ENCODE measurements at places on chromosomes 11 and 22.

DNA sequence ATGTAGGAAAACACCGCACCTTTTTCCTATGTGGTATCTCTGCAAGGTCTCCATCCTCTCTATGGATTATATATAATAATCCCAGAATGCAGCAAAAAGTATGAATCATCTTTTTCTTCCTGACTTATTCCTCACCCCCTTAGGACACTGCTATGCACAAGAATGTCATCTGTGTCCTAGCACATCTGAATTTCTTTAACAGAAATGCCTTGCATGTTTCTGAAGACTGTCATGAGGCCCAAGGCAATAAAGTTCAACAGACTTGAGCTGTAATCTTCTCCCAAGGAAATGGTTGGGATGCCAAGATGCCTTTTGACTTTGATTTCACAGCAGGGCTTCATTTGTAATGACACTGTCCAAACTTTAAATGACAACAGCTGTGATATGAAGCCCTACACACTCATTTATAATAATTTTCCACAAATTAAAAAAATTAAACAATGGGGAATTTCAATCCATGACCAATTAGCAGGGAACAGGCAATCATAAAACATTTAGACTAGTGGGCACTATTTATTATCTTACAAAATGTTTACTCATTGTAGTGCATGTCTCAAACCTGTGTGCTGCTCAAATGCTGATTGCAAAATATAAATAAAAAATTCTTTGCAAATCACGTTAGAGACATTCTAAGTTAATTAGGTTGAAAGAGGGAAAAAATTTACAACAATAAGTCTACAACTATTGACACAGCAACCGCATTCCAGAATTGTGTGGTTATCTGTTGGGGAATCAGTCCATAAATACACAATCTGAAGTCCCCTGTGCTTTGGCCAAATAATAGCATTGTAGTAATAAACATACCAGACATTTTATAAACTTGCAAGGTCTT lies 242.3 kb downstream of the SWAP70 start:
- DNase-seq = no peak

DNA sequence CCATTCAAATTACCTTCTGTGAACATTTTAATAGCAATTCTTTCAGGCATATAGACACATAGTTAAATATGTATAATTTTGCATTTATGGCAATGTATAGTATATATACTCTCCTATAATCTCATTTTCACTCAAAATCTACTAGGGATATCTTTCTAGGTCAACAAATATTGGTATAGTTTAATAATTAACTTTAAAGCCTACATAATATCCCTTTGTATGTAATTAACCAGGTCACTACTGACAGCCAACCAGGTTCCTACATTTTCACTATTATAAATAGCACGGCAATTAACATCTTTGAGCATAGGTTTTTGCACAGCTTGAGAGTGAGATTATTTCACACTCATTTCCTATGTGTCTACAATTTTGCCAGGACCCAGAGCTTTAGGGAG lies 15.8 kb downstream of the OR2AG2 start:
- no peak for DNase-seq

GRCh38 chr22:23033116-23033905 lies 37.0 kb upstream of the GNAZ start:
- DNase-seq = no peak

GRCh38 chr11:126332221-126332711 lies 23.2 kb upstream of the ST3GAL4 start:
- no peak for DNase-seq

- no peak for DNase-seq
Measured at GRCh38 chr11:1896923-1897322, 5.2 kb upstream of the PRR33 start.

GRCh38 chr22:31947296-31947695 lies 3.0 kb downstream of the YWHAH start:
- DNase-seq = no peak

All from stimulated activated naive B cell treated with anti-CD40 and anti-IgM and Interleukin-4, amounts not matched to agents 10 μg/mL and 1 μg/mL and 100 μg/mL, for 72 hours (primary cell).